ENCODE measurements at places on chromosomes 4 and X.
A peak's percentile ranks its signal among the peaks of the same experiment; 100 is the strongest.

DNA sequence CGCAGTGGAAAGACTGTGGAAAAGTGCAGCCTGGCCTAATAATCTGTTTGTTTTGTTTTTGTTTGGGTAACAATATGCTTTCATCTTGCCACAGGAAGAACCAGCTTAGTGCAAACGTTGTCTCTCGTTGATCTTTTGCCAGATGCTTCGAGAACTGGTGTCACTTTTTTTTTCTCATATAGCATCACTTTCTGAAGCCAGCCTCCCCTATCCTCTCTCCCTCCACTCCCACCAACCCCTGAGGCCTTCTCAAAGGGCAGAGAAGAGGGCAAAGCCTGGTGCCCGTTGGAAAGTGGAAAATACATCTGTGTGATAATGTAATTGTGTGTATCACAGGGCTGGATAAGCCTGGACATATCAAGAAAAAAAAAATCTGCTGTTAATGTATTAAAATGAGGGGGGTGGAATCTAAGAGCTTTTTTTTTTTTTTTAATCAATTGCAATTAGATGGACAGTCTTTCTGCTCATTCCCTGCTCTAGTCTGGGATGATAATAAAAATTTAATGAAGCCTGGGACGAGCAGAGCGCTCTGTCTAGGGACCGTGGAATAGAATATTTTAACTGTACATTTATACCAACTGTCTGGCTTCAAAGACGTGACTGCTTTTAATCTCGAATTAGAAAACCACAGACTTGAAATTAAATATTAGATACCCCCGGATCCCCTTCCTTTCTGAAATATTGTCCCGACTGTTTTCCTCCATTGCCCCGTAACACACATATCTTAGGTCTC, 8.1 kb downstream of the POU4F2 start:
- DNase-seq: no peak

DNA sequence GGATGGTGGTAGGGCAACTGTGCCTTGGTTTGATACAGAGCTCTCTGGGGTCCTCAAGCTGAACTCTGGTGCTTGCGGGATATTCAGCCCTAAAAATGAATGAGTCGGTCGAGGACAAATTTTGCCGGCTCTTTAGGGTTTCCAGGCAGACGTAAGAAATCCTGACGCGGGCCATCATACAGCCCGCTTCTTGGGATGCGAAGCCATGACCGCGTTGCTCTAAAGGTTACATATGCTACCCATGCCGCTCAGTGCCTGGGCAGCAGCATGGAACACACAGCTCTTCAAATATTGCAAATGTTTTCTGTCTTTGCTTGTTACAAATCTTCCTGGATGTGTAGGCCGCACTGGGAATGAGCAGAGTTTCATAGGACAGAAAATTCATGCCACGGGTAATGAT, 55.6 kb downstream of the NBDY start:
- no peak for DNase-seq

- no peak for DNase-seq
Measured at GRCh38 chr4:152479428-152480026, 56.4 kb downstream of the FBXW7 start.

DNA sequence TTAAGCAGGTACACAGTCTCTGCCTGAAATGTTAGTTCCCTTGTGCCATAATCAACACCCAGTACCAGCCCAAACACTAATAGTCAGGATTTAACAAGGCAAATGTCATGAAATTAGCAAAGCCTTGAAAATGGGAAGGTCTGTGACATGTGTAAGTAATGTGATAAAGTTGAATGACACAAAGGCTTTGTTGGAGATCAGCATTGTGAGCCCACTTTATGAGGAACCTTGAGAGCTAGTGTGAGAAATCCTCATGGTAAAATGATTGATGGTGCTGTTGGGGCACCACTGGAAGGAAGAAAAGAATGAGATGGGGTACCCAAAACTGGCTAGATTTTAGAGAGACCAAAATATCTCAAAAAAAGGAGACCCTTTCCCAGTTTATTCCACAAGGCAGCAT, 3.3 kb upstream of the LIN54 start:
- peak; percentile 35 for DNase-seq

- no peak for DNase-seq
Measured at GRCh38 chr4:56405016-56405415, 17.7 kb upstream of the AASDH start.

DNA sequence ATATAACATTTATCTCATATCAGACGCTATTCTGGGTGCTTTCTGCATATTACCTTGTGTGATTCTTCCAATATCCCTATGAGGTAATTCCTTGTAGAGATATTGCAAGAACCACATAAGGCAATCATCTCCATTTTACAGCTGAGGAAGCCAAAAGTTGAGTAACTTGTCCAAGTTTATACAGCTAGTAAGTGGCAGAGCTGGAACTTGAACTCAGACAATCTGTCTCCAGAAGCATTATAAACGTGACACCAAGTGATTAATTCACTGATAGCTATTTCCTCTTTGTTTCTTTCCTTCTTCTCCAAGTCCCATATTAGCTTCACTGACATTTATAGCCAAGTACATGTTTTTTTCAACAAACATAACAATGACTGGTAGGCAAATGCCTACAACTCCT, 7.3 kb downstream of the EMCN start:
- DNase-seq: no peak

DNA sequence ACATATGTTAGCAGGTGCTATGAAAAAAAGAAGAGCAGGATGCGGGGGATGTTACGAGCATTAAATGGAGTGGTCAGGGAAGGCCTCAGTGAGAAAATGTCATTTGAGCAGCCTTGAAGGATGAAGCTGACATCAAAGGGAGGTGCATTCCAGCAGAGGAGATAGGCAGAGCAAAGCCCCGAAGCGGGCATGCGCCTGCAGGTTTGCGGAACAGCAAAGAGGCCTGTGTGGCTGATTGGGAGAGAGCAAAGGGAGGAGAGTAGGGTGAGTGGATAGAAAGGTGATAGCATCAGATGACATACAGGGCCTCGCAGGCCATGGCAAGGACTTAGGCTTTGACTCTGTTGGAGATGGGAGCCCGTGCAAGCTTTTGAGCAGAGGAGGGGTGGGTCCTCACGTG, 95.4 kb upstream of the GPR50 start:
- no peak for DNase-seq

- no peak for DNase-seq
Measured at GRCh38 chr4:174036111-174036510, 247.4 kb downstream of the FBXO8 start.

DNA sequence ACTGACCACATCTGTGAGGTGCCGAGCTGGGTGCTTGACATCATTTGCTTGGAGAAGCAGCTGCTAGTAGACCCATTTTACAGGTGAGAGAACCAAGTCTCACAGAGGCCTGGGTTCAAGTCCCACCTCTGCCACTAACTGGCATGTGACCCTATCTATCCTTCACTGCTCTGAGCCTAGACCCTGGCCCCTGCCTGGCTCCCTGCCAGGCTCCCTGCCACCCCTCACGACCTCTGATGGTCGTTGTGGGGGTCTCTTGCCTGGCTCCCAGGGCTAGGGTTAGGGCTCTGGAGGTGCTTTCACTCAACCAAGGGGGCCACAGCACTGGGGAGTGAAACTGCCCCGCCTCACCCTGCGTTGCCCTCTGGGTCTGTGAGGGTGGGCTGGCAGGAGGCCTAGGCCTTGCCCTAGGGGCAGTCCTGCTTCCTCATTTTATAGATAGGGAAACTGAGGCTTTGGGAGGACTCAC, 7.2 kb upstream of the ADD1 start:
- DNase-seq: no peak

- no peak for DNase-seq
Measured at GRCh38 chr4:124945422-124945821, 232.9 kb upstream of the ANKRD50 start.
